ENCODE measurements at places on chromosomes 2 and 18.

- DNase-seq, result no peak
Observed at GRCh38 chr2:144412709-144413108, 107.2 kb downstream of the ZEB2 start.

DNA sequence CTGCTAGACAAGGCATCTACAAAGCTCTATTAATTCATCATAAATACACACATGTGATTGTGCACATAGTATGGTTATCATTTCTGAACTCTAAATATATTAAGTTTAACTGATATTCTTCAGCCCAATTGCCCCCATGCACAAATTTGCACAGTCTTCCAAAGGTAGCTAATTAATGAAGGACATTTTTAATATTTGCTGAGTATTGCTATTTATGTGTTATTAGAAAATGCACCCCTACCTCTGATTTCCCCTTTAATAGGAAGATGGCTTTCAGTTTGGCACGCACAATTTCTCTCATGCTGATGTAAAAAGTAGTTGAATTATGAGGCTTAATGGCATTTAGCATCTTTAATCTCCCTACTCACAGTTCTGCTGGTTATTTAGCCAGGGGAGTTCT lies 242.1 kb downstream of the DCC start:
- no peak for DNase-seq

- DNase-seq, result no peak
Observed at GRCh38 chr2:101375653-101376052, 11.7 kb downstream of the CREG2 start.

DNA sequence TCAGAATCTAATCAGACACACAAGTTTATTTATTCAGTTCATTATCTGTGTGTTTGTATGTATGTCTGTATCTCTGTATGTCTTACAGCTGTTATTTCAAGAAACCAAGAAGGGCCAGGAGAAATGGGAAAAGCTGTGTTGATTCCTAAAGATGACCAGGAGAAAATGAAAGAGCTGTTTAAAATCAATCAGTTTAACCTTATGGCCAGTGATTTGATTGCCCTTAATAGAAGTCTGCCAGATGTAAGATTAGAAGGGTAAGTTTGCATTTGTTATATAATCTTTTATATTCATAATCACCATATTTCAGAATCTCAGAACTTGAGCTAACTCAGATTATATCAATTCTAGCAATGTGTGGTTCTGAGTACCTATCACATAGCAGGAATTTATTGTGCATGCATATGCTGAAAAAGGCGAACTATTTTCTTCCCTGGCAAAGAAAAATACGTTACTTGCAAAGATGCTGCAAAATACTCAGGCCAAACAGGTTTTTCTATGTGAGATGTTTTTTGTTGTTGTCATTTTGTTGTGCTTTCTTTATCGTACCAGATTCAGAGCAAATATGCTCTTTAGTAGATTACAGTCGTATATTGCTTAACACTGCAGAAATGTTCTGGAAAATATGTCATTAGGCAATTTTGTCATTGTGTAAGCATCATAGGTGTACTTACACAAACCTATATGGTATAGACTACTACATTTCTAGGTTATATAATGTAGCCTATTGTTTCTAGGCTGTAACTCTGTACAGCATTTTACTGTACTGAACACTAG lies 268.7 kb downstream of the GALNT13 start:
- no peak for DNase-seq

DNA sequence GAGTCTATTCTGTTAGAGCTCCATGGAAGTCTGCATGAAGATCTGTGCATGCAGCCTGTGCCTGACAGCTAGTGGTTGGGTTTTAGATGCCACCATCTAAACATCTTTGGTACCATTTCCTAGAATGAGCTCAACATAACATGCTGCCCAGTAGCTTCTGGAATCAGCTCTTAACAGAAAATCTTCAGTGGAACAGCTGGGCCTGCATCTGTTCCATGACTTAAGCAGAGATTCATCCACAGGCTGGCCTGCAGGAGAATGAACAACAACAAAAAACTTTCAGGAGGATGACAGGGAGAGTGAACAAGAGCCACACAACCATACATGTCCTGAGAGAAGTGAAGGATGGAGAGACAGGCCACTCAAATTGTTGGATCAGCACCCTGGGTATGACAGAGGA lies 316.6 kb downstream of the RDH14 start:
- no peak for DNase-seq

GRCh38 chr2:177123048-177123447 lies 89.5 kb upstream of the HNRNPA3 start:
- no peak for DNase-seq

DNA sequence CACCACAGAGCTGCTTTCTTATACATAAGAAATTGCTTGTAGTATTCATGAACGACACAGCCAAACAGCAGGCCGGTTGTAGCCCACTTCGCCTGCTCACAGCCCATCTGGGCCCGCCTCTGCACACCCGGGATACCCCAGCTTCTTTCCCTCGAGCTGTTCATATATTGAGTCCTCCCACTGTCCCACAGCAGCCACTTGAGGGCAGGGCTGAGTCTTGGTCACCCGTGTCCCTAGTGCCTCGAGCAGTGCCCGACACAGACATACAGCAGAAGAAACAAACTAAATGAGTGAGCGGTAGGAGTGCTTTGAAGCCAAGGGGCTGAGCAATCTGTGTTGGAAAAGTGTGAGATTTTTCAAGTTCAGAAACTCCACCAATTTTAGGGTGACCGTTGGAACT lies 251.4 kb downstream of the KLHL29 start:
- no peak for DNase-seq

GRCh38 chr2:46653539-46653938 lies 174.2 kb downstream of the TMEM247 start:
- DNase-seq, result no peak

GRCh38 chr2:238346544-238346943 lies 26.2 kb downstream of the TRAF3IP1 start:
- DNase-seq, result no peak

GRCh38 chr2:47243596-47244323 lies 88.7 kb upstream of the STPG4 start:
- no peak for DNase-seq

- DNase-seq, result no peak
Observed at GRCh38 chr2:66869076-66869475, 434.2 kb downstream of the MEIS1 start.

DNA sequence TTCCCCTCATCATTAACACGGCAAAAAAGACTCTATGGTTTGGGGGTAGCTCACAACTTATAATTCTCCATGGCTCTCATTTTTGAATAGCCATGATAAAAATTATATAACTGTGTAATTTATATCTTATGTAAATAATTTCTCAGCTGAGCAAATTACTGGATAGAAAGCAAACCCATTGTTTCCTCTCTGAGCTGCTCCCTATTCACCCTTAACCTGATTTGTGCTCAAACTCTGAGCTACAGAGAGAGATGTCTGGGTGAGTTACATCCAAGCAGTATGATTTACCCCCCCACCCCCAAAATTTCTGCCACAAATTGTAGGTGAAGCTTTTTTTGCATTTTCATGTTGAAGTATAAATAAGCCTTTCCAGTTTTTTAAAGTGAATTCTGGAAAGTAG lies 123.7 kb downstream of the TFCP2L1 start:
- no peak for DNase-seq

DNA sequence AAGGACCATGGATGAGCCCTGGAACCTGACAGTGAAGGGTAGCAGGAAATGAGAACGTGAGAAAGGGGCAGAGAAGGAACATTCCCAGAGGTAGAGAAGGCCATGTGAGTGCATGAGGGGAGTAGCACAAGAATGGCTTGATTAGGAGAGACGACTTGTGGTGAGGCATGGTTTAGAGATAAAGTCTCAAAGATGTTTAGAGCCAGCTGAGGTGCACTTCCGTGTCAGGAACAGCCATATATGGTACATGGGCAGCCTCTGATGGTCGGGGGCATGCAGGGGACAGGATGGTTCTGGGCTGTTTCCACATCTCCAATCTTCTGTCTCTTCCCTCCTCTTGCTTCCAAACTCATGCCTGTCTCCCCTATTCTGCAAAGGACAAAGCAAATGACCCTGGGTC lies 28.8 kb upstream of the EFEMP1 start:
- no peak for DNase-seq

GRCh38 chr18:74215863-74216262 lies 67.5 kb downstream of the TIMM21 start:
- no peak for DNase-seq

DNA sequence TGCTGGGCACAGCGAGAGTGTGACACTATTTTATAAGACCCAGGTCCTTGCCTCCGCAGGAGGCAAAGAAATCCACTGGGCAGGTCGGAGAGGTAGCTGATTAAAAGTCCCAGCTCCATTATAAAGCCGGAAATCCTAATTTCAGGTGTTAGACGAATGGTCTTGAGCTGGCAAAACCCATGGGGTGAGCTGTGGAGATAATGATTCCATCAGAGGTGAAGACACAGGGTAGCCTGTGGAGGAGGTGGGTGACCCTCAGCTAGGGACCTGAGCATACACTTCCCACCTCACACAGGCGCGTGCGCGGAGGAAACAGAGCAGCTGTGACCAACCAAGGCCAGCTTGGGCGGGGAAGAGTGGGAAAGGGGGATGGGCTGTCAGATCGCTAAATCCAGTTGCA lies 201.7 kb upstream of the CXCR4 start:
- DNase-seq, result no peak

DNA sequence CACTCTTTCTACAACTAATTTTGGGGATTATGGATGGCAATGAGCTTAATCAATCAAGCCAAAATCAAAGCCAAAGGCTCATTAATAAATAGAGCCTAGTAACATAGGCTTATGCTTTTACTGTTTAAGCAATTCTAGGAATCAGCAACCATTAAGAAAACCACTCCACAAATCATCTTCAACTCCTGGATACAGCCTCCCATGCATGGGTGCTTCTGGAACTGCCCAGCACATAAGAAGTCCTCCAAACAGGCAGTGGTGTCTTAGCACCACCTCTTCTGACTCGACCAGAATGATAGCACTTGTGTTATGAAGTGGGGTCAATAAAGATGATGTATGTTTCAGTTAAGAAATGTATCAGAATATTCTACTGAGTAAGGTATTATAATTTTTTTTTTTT lies 104.4 kb upstream of the SERPINE2 start:
- DNase-seq, result no peak

- no peak for DNase-seq
Observed at GRCh38 chr2:45606796-45607195, 4.3 kb downstream of the SRBD1 start.

DNA sequence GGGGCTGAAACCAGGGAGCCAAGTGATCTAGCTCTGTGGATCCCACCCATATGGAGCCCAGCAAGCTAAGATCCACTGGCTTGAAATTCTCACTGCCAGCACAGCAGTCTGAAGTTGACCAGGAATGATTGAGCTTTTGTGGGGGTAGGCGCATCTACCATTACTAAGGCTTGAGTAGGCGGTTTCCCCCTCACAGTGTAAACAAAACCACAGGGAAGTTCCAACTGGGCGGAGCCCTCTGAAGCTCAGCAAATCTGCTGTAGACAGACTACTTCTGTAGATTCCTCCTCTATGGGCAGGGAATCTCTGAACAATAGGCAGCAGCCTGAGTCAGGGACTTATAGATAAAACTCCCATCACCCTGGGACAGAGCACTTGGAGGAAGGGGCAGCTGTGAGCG lies 96.7 kb downstream of the CCDC148 start:
- no peak for DNase-seq

- DNase-seq, result no peak
Observed at GRCh38 chr2:47869859-47870595, 36.3 kb downstream of the FBXO11 start.

DNA sequence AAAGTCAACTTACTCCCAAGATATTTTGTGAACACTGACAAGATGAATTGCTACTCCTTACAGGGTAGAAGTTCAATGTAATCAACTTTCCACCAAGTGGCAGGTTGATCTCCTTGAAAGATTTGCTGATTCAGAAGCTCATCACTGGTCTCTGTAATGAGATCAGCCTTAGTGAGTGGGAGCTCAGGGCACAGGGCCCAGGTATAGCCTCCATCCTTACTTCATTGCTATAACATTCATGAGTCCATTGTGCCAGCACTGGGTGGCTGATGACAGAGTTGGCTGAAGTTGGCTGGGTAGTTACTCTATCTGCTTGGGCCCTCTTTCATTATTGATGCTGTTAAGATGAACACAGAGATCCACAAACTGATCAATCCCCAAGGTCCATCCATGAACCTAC lies 379.0 kb downstream of the IRS1 start:
- DNase-seq, result no peak

- DNase-seq, result no peak
Observed at GRCh38 chr2:160157861-160158829, 41.9 kb downstream of the ITGB6 start.

DNA sequence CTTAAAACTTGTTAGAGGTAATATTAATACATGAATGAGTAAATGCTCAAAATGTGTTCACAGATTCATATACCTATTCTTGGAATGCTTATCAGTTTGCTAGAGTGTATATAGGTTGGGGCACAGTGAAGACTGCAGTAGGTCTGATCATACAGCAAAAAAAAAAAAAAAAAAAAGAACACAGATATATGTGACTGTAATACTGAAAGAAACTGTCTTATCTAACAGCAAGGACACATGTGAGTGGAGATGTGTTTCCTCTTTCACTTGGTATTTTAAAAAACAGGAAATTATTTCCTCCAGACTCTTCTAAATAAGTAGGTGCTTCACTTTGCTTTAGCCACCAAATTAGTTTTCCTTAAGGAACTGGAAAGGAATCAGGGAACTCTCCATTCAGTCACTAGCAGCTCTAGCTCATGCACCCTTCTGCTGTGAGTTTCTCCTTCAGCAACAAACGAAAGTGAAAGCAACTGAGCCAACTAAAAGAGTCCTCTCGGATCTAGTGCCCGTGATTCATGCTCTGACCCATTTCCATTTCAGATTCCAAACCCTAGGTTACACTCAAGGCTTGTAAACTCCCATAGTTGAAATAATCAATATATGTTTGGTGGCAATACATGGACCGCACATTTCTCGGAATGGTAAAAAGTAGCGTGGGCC lies 98.5 kb downstream of the DSEL start:
- DNase-seq, result no peak

DNA sequence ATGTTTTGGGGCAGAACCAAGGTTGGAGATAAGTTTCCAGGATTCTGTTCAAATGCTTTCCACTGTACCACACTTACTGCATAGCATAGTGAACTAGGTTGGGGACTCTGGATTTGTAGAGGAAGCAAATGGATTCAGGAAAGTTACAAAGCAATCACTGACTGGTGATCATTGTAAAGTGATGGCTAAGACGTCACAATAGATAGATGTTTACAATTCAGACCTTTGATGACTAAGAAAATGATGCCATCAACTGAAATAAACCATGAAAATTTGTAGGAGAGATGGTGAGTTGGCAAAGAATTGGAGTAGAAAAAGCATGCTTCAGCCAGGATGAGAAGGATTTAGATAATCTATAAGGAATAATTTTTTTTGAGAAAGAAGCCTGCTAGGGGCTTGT lies 178.0 kb downstream of the UBE2E3 start:
- no peak for DNase-seq

All from brain pericyte (primary cell).